ENCODE measurements at places on chromosomes 7 and 10.

DNA sequence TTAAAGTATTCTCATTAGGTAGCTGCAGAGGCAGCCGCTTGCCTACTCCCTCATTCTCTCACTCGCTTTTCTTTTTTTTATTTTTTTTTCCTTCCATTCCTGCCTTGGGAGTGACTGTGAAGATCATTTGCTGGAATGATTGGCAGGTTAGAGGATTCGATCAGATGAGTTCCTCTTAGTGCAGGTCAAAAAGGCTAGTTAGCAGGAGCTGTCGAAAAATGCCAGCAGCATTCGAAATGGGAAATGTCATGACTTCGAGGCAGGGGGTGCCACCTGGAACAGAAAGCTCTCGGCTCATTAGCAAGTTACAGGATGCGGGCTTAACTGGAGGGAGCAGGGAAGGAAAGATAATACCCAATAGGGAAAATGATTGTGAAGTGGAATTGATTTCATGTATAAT is 137.5 kb upstream of the FZD1 start:
- DNase-seq: no peak

GRCh38 chr10:98135222-98135899 is 904 bp downstream of the R3HCC1L start:
- no peak for DNase-seq

DNA sequence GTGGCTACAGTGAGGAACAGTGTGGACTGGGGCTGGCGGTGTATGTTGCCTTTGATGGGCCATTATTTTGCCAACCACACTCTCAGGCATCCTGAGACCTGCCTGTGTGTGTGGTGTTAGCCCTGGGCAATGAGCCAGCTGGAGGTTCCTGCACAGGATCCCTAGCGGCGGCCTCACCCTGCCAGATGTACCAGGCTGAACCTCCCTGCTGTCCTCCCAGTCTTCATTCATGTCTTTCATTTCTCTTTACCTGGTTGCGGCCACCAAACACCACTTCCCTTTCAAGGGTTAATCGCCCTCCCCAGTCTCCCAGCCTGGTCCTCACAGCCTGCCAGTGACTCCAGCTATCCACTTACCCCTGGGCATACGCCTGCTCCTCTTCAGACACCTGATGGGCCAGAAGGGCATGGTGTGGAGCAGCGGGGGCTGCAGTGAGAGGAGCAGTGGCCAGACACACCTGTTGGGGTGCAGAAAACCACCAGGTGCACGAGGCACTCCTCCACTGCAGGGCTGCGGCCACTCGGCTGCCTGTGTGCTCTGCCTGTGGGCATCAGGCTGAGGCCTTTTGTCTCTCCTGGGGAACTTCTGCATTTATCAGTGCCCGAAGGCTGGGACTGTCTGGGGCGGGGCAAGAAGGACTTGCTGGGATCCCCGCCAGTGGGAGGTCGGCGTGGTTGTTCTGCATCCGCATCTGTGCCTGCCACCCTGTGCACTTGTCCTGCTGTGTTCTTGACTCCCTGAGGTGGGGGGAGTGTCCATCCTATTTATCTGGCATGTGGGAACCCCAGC is 111.6 kb downstream of the ARHGAP22 start:
- no peak for DNase-seq

- no peak for DNase-seq
These were observed 957.0 kb downstream of the LRMDA start for GRCh38 chr10:76388321-76389023.

GRCh38 chr7:3080106-3080505 is 36.4 kb upstream of the CARD11 start:
- DNase-seq: no peak

DNA sequence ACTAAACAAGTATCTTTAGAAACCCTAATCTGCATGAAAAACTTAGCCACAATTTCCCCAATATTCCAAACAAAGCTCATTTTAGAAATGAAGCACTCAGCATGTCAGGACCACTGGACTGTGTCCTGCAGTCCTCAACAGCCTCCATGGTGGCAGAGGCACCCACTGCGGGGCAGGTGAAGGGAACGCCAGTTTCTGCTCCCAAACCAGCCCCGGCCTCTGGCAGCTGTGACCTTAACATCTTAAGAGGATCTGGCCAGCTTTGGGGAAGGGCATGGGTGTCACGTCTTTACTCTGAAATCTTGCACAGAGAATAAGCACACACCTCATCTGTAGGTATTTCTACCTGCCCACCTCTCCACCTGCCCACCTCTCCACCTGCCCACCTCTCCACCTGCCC is 262.7 kb downstream of the DNAJB6 start:
- DNase-seq: no peak

DNA sequence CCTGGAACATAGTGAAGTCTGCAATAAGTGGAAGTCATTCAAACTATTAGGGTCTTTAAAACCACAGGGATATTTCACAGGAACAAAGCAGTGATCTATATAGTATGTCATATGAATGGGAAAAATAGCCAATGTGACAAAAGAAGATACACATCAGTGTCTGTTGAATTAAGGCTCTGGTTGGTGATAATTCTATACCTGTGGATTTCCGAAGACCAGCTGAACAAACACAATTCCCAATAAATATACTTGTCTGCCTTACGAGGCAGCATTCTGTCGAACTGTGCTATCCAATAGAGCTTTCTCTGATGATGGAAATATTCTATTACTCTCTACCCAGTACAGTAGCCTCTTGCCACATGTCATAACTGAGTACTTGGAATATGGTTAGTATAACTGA is 55.9 kb upstream of the CAV2 start:
- no peak for DNase-seq
